MV-4-11 (cell line): ENCODE measurements at places on chromosomes 6 and 20.

DNA sequence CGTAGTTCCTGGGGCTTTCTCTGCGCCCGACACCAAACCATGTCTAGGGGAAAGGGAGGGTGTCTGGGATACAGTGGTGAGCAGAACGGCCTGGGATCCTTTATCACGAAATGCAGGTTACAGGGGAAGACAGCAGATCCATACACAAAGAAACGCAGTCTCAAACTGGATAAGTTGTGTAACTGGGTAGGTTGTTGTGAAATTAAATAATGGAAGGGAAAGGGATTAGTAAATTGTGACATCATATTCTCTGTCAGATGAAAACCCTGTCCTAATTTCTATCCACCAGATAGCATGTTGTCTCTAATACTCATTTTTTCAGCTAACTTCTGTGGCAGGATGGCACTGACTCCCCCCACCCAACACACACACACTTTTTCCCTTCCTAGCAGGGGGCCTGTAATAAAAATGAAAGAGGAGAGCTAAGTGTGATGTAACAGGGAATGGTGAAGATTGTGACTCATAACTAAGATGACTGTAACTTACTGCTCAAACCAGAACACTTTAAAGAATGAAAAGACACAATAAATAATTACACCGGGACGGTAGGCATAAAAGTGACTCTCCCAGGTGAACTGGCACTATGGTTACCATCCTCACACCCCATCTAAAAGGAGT is 769 bp upstream of the TRPC4AP start:
- peak; percentile 45 for DNase-seq

- DNase-seq = no peak
These were observed 94.4 kb upstream of the BEND6 start for GRCh38 chr6:56860475-56860874.

DNA sequence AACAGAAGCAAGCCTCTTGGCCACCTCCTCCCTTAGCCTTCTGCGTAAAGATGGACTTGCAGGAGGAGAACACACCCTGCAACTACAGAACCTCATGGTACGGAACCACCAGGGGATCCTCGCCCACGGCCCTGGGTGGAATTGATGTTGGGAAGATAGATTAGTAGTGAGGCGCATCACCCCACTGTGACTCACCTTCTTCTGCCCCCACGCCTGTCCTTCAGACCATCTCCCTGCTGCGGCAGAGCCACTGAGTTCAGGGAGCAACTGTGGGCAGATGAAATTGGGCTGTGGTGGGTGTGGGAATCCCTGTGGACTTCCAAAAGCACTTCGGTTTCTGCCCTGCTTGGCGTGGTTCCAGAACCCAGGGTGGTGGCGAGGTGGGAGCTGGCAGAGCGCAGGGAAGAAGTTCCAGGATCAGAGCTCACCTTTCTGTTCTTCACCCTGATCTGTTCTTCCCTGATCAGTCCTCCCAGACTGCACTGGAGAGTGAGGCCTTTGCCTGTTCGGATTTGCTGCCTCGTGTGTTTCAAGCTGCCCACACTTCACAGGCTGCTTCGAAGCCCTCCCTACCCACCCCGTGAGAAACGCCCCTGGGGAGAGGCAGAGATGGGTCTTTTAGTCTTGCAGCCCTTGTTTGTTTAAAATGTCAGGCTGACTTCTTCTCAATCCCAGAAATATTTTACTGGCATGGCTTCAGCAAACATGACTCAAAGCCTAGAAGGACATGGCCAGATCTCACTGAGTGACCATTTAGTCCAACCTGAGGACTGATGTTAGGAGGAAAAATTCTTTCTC is 92.8 kb upstream of the MLN start:
- DNase-seq = no peak

DNA sequence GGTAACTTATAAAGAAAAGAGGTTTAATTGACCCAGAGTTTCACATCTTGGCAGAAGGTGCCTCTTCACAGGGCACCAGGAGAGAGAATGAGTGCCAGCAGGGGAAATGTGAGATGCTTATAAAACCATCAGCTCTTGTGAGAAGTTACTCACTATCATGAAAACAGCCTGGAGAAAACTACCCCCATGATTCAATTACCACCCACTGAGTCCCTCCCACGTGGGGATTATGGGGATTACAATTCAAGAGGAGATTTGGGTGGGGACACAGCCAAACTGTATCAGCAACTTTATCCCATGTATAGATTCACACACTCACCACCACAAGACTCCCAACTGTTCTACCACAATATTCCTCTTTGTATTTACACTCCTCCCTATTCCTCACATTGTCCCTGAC is 10.6 kb downstream of the PDSS2 start:
- no peak for DNase-seq

DNA sequence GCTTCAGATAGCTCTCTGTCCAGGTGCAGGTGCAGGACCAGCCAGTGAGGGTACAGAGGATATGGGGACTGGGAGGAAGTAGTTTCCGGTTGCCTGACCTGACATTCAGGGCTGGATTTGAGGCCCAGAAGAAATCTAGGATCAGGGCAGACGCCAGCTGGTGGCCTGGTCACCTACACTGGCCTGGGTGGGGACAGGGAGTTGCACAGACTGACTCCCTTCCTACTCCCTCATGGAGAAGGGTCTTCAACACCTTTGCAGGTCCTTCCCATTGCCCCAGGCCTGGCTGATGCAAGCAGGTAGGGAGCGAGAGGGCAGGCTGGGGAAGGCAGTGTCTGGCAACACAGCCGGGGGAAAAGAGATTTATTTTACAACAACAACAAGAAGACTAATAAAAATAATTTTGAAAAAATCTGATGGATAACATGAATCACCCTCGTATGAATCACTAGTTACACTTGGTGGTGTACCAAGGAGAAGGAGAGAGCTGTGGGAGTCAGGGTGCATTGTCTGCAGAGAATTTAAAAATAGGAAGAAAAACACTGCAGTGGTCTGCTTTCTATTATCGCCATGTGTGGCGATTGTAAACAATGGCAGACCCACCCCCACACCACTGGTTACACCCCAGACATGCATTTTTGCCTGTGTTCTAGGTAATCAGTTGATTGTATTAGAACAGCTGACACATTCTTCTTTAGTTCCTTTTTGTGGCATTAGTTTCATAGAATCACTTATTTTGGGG is 62.3 kb upstream of the SNX9 start:
- no peak for DNase-seq

GRCh38 chr20:48669946-48670605 is 157.7 kb downstream of the PREX1 start:
- DNase-seq = peak; percentile 66

DNA sequence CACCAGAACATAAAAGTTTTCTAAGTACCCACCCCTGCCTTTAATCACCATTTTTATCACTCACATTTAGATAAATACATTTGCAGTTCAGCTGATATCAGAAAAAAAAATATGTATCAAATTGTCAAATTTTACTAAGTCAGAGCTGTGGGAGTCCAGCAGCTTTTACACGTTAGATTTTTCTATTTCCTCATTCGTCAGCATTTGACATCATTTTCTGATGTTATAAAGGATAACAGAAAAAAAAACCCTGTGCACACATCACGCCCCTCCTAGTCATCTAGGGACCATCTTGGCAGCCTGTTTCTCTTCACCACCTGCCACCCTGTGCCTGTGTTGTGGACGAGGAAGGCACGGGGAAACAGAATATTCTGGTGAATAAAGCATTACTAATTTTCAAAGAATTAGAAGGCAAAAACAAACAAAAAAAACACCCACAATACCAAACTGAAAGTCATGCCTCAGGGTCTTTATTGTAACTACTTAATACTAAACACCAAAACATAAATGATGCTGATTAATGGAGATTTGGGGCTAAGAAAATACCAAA is 12.4 kb downstream of the B4GALT5 start:
- no peak for DNase-seq

- DNase-seq = no peak
These were observed 5.8 kb downstream of the TFAP2C start for GRCh38 chr20:56634735-56635385.

DNA sequence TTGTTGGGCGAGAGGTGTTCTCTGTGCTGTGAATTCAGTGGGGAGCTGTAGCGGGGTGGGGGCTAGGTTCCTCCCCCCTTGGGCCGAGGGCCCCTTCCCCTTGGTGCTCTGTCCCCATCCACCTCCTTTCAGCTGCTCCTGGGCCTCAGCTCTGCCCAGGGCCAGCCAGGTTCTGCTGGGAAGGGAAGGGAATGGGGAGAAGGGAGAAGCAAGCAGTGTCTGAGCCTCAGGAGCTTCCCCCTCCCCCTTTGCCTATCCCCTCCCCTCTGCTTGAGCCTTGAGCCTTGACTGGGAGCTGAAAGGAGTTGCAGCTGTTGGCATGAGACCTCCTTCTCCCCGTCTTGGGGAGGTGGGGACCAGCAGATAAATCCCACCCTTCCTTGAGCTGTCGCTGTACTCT is 576 bp upstream of the RRP36 start:
- no peak for DNase-seq

- DNase-seq = no peak
These were observed 184.8 kb upstream of the HDAC2 start for GRCh38 chr6:114155763-114156162.

GRCh38 chr20:51076786-51077685 is 54.1 kb upstream of the KCNG1 start:
- DNase-seq = no peak

DNA sequence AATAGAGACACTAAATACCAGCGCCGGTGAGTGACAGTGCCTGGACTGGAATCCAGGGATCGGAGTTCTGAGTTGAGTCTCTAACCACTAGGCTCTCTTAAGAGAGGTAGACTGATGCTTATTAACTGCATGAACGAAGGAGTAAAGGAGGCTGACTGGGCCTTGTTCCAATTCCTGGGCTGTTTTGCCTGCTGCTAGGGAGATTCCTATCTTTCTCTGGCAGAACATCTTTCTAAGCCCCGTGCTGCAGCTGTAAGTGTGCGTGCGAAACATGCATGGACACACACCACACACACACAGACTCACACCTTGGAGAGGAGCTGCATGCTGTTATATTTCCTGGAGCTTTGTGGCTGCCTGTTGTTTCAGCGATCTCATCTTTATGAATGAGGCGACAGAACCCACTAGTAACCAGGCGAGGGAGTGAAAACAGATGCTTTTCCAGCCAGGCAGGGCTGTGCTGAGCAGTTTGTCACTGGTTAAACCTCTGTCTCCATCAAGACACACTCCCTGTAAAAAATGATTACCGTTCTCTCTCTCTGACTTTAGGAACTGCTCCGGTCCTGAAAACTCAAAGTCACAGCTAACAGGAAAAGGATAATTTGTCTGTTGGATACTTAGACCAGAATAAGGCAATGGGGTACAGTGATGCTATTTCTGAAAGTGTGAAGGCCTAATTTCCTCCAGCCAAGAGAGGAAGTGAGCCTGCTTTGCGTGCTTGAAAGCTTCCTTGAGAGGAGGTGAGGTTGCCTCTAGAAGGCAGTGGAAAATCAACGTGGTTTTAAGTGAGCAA is 157.4 kb upstream of the ZNF217 start:
- DNase-seq = peak; percentile 96

GRCh38 chr6:133889557-133890403 is 867 bp downstream of the TCF21 start:
- DNase-seq = no peak

GRCh38 chr6:51495610-51496396 is 591.6 kb downstream of the PKHD1 start:
- no peak for DNase-seq

DNA sequence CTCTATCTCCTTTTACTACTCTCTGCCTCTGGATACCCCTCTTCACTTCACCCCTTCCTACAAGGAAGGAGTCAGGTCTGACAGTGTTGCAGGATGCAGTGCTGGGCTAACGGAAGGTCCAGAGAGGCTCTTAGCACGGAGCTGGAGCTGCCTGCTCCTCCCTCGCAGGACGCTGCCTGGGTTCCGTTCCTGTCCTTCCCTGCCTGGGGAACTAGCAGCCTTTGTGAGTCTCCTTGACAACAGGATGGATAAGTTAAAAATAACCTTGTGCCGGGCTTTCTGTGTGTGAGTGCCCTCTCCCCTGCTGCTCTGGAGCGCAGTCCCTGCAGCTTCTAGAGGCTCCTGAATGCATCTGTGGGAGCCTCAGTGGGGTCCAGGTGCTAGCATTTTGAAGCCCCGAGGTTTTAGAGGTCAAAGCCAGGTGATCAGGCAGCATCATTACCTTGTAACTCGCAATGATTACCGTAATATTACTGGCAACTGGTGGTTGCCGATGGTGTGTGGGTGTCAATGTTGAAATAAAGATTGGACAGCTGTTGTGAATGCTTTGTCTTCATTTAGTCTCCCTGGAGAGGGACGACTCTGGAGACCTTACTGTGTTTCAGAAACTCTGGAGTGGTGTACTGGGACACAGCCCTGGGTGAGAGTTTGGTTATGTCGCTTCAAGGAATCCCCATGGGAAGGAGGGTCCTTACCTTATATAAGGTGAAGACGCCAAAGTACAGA is 44.4 kb downstream of the CDS2 start:
- DNase-seq = no peak

- no peak for DNase-seq
These were observed 685.7 kb downstream of the BCKDHB start for GRCh38 chr6:80792151-80792550.

DNA sequence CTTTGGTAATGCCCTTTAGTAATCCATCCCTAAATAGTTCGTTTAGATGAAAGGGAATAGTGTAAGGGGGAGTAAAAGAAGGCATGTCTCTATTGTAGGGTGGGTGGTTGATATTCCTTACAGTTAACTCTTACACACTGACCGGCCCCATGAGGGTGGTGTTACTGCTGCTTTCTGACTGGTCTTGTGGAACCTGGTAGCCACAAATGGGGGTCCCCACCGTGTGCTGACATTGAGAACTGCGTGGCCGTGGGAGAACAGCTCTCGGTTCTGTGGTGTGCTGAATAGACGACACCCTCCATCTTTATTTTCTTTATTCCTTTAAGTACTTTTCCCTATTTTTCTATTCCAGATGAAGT is 19.3 kb downstream of the MRAP2 start:
- no peak for DNase-seq
